GM10248 (cell line): ENCODE measurements at places on chromosomes 6 and 20.

- no peak for DNase-seq
These were observed 107.0 kb downstream of the JARID2 start for GRCh38 chr6:15352845-15353244.

GRCh38 chr20:64199395-64199794, 35.1 kb downstream of the MYT1 start:
- DNase-seq, result no peak

DNA sequence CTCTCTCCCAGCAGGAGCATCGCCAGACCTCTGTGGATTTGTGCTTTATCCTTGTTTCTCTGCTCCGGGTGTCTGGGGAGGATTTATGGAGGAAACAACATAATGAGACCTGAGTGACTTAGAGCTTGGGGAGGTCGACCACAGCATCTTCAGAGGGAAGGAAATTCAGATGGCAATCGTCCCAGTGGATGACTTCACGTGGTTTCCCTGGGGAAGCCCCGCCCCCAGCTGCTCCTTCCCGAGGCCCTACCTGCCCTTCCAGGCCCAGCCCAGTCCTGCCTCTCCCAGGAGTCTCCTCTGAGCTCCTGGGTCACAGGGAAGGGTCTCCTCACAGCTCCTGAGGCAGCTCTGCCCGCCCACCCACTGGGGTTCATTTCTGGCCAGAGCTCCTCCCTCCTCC, 430.3 kb upstream of the SULF2 start:
- no peak for DNase-seq

- no peak for DNase-seq
These were observed 86.4 kb downstream of the CEBPB start for GRCh38 chr20:50277064-50277415.

GRCh38 chr20:6863798-6864201, 96.3 kb downstream of the BMP2 start:
- DNase-seq, result no peak

- no peak for DNase-seq
These were observed 101.8 kb upstream of the SYNCRIP start for GRCh38 chr6:85744433-85744970.

- no peak for DNase-seq
These were observed 1.1 kb downstream of the FBXO30 start for GRCh38 chr6:145813285-145814034.

DNA sequence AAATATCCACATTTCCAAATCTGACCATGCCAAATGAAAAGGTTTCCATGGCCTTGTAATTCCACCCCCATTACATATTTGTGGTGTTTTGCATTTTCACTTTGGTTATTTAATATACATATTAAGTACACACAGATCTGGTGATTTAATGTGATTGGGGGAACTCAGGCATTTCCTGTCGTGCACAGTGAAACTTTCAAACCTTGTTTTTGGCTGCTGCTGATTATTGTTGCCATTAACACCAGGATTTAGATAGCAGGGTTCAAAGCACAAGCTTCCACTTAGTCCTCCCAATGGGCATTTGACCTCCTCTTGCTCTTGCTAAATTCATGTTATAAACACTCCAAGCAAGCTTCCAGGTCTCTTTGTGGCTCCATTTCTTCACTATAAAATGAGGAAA, 166.5 kb downstream of the SOBP start:
- DNase-seq, result no peak

- DNase-seq, result no peak
These were observed 18.9 kb downstream of the SIRPD start for GRCh38 chr20:1538655-1539054.

DNA sequence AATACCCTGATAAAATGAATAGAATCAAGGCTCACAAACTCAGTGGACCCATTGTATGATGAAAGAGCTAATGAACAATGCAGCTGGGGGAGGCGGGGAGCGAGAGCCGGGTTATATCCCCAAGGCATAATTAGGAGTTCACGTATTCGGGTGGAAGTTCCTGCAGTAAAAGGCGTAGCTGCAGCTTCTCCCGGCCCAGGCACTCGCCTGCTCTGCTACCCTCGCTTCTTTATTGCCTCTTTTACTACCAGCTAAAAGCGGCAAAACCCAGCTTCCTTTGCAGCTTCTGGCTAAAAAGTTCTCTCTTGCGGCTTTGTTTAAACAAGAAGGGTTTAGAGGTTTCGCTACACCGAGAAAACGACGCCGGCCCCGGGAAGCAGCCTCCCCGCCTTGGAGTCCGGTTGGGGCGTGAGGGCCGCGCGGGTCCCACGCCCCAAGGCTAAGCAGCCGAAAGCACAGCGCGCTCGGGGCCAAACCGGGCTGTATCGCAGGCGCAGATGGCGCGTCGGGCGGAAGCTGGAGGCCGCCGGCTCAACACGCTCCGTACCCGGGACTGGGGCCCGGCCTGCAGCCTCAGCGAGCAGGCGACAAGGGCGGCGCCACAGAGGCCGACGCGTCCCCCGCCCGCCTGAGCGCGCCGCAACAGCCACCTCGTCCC, 1.6 kb downstream of the ZBTB2 start:
- DNase-seq, result peak; percentile 18

DNA sequence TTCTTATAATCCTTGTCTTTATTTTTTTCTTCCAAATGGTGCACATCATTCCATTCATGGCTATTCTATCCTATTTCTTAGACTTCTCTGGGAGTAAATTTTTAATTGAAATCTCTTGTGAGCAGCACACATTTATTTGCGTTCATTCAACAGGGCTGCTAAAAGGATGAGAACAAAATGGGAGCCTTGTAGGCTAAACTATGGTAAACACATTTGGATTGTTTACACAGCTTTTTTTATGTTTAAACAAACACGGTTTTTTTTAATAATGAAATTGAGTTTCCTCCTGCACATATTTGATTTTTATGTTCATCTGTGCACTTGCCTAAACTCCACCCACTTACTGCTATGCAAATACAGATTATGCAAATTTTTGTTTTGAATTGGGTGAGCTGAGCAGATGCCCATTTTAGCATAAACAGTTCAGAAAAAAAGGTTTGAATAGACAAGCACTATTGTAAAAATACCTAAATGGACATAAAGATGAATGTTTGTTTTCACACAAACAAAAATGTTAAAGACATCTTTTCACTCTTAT, 92.0 kb downstream of the OLIG3 start:
- DNase-seq, result no peak

GRCh38 chr6:86456821-86457220, 480.5 kb upstream of the HTR1E start:
- DNase-seq, result no peak

GRCh38 chr20:49642816-49643215, 70.9 kb downstream of the B4GALT5 start:
- DNase-seq, result no peak

DNA sequence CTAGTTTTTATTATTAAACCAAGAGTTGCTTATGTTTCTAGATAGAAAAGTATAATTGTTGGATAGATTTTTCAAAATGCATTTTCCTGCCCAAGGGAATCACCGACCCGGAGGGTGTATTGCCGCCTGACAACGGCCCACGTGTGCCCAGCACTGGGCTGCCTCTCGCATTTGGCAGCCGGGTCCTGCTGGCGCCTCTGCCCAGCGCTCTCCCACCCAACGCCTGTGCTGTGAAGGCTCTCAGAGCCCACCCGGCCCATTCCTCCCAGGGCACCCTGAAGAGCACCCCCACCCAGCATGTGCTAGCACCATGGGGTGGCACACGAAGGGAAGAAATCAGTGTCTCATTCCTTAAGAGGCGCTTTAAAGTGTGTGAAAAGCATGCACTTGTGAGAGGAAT, 88.3 kb upstream of the AFDN start:
- DNase-seq, result no peak

DNA sequence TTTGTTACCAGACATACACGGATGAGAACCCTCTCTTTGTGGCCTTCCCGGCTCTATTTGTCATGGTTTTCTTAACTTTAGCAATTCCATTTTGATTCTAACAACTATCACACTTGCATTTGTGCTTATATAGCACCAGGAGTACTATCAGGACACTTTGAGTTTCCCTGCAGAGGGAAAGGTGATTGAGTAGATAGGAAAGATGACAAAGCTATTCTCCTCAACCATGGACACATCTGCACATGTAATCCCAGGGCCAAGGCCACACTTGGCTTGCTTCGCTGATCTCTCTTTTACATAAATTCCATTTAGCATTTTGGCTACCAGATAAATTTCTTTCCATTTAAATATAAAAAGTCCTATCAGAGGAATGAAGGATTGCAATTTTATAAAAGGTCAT, 23.3 kb upstream of the CFAP206 start:
- no peak for DNase-seq

GRCh38 chr6:149217466-149217888, 100.0 kb upstream of the TAB2 start:
- no peak for DNase-seq

- DNase-seq, result no peak
These were observed 122.7 kb upstream of the BEND6 start for GRCh38 chr6:56832225-56832624.

DNA sequence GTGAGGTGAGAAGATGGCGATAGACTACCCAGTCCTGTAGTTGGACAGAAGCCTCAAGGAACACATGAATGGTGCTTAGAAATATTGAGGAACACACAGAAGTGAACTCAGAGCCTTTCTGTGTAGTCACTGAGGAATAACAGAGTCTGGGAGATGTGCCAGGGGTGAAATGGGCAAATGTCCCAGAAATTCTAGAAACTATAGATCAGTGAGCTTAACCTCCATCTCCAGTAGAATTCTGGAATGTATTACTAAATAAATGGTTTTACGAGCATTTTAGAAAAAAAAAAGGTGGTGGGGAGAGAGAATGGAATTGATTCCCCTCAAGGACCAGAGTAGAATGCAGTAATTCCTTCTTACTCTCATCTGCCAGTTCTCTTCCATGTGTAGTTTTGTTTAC, 380.0 kb downstream of the LMBRD1 start:
- no peak for DNase-seq

DNA sequence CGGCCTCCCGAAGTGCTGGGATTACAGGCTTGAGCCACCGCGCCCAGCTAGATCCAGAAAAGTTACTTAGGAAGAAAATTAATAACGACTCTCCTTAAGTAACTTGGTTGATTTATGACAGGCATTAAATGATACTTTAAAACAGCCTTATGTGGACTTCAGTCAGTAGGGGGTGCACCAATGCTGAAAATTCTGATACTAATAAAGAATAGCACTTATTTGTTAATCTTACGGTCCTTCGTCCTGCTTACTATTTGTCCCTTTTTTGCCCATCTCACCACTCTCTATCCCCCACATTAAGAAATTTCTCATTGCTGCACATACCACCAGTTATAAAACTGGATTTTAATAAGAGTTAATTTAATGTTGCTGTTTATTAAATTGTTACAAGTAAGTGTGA, 12.7 kb upstream of the PRELID3B start:
- DNase-seq, result no peak

DNA sequence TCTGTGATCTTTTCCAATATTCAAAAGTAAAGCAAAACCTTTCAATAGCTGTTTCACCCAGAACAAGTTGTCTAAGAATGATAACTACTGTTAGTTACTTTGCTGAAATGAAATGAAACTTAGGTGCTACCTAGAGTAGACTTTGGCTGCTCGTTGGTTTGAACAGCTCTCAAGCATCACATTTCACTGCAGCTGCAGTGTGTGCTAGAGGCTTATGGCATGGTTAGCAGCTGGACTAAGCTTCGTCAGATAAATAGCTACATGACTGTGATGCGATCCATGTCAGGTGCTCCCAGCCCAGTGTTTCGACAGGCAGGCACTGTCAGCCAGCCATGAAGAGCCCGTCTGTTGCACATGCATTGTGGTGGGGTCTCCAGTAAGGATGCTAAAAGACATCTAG, 201.1 kb downstream of the TFAP2B start:
- no peak for DNase-seq

- DNase-seq, result no peak
These were observed 43.0 kb upstream of the BPIFA2 start for GRCh38 chr20:33124994-33125393.

DNA sequence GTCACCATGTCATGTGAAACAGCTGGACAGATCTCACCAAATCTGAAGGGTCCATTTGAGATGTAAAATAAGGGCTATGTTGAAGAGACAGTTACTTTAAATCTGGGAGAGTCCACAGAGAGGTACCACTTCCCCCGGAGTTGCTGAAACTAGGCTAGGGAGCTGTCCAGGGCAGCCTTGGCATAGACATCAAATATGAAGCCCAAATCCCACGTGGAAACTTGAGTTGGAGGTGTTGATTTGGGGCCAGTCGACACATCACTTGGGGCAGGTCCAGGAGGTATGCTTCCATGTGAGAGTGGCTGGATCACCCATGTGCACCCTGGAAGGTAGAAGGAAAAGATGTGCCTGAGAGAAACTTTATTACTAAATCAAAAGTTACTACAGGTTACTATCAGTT, 12.0 kb upstream of the SERPINB9 start:
- no peak for DNase-seq
